Thoracic aorta (tissue), 2 donors: ENCODE measurements at places on chromosomes 3 and 15. TPM values are rescaled to one million over a fixed set of nuclear protein-coding genes. Genes with fewer than 3 reads are reported as not detected.

The PDZRN3 gene
- total RNA-seq, result 166 TPM

The MUC13 gene
- 0.49 TPM for total RNA-seq

The GRAMD1C gene
- total RNA-seq, result 10.7 TPM

The KATNBL1 gene
- total RNA-seq, result 61.9 TPM

The FBXO40 gene
- not detected for total RNA-seq

The GRM7 gene
- total RNA-seq, result 0.68 TPM
